ENCODE measurements at places on chromosomes 4 and X.

DNA sequence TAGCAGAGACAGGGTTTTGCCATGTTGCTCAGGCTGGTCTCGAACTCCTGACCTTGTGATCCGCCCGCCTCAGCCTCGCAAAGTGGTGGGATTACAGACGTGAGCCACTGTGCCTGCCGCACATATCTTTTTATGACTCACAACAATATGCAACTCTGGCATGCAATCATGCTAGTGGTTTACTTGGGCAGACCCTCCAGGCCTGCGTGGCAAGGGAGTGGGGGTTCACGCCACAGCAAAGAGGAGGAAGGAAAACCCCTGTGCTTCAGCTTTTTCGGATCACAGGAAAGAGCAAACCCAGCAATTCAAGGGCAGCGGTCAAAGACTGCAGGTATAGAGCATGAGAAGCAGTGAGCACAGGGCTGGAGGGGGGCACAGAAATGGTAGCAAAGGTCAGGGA lies 48.3 kb upstream of the CD99 start:
- DNase-seq: no peak

DNA sequence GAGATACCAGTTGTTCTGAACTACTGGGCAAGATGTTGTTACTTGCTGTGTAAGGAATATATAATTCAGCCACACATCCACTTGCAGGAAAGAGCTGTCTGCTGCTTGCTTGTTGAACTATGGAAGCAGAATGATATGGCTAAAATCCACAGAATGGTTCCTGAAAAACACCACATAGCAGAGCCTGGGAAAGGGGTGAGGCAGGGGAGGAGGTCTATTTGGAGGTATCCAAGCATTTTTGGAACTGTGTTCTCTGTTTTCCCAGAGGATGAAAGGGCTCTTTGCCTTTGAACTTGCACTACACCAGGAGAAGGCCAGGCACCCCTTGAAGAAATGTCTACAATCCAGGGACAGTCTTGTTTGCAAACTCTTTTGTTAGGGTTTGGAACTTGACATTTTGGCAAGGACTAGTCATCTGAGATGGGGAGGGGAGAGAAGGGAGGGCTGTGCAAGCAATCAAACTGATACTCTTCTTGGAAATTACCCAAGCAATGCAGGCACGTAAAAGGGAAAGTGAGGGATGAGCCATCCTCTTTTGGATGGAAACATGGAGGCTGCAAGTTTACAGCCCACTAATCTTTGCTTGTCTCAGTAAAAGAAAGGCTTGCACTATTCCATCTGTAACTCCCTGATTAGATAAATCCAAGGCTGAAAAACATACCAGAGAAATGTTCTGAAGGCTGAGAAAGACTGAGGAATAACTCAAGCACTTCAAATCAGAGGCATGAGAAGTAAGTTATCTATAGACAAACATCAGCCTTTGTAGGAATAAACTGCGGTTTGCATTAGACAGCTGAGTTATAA lies 141.0 kb downstream of the TSPAN5 start:
- no peak for DNase-seq

- no peak for DNase-seq
Observed at GRCh38 chr4:82780752-82781231, 17.8 kb downstream of the SCD5 start.

DNA sequence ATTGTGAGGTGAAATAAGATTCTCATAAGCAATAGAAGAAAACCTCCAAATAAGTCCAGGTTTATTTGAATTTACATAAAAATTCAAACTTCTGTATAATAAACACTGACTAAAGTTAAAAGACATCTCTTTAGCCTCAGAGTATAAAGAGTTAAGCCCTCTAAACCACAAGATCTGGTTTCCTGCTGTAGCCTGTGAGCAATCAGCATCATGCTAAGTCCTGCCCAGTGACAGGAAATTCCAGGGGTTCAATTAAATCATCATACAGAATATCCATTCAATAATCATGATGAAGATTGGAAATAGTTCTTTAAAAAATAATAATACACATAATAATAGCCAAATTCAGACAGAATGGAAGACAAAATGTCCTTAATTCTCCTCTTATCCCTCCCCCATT lies 139.2 kb upstream of the DGKK start:
- DNase-seq: no peak

- DNase-seq: no peak
Observed at GRCh38 chr4:169811476-169811875, 53.7 kb upstream of the HPF1 start.

DNA sequence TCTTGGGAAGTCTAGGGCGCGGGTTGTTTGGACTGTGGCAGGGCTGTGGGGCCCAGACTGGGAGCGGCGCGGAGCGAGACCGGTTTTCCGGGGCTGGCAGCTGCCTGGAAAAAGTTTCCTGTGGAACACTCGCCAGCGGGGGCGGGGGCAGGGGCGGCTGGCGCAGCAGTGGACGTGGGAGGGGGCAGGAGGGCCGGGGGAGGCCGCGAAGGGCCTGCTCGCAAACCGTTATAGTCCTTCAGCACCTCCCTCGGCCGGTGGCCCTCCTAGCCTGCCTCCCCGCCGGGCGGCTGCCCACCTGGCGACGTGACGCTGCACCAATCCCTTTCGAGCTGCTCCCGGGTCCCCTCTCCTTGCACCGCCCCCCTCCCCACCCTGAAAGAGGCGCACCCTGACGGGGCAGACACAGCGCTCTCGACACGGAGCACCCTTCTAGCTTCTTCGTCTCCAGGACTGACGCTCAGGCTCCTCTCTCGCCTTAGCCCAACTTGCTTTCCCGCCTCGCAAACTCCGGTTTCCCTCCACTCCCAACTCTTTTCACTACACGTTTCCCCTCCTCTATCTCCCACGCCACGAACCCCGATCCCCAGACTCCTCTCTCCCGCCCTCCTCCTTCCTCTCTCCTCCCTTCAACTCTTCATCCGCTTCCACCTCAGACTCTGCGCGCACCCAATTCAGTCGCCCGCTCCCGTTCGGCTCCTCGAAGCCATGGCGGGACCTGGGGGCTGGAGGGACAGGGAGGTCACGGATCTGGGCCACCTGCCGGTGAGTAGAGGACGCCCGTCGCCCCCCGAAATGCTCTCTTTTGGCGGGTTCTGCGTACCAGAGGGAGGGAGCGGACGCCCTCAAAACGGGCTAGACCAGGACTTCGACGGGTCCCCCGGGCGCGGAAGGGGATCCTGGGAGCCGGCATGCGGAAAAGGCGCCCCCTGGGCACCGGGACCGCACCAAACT lies at the start of gene NRK:
NRK (plus strand) TSS at position 402 of the 954 bp plus-strand sequence; CDS start at position 709, 307 bp downstream.
- DNase-seq: no peak

DNA sequence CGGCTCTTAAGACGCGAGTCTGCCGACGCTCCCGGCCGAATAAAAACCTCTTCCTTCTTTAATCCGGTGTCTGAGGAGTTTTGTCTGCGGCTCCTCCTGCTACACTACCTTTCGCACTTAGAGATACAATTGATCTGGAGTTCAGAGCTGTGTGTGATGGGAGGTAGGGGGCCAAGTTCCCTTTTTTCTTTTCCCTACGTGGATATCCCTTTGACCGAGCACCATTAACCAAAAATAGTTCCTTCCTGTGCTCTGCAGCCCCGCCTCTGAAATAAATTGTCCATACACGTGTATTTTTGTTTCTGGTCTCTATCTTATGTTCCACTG lies 555 bp upstream of the PGM2 start:
- DNase-seq: no peak

GRCh38 chrX:66150163-66150562 lies 13.9 kb upstream of the HEPH start:
- no peak for DNase-seq

- no peak for DNase-seq
Observed at GRCh38 chr4:176717237-176717636, 75.5 kb downstream of the VEGFC start.

GRCh38 chrX:37824491-37825214 lies 22.7 kb downstream of the DYNLT3 start:
- DNase-seq: no peak

GRCh38 chr4:110626532-110627153 lies 3.8 kb upstream of the PITX2 start:
- no peak for DNase-seq

GRCh38 chrX:8033175-8033574 lies 106.0 kb upstream of the PNPLA4 start:
- DNase-seq: no peak

DNA sequence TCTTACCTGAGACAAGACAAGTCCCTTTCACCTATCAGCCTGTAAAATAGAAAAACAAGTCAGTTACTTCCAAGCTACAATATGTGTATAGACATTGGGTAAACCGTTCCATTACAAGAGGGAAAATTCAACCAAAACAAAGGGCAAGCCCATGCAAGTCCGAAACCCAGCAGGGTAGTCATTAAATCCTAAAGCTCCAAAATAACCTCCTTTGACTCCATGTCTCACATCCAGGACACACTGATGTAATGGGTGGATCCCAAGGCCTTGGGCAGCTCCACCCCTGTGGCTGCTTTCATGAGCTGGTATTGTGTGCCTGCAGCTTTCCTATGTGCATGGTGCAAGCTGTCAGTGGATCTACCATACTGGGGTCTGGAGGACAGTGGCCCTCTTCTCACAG lies 14.7 kb upstream of the FAM47B start:
- DNase-seq: no peak

- no peak for DNase-seq
Observed at GRCh38 chr4:121375262-121375661, 5.6 kb downstream of the QRFPR start.

DNA sequence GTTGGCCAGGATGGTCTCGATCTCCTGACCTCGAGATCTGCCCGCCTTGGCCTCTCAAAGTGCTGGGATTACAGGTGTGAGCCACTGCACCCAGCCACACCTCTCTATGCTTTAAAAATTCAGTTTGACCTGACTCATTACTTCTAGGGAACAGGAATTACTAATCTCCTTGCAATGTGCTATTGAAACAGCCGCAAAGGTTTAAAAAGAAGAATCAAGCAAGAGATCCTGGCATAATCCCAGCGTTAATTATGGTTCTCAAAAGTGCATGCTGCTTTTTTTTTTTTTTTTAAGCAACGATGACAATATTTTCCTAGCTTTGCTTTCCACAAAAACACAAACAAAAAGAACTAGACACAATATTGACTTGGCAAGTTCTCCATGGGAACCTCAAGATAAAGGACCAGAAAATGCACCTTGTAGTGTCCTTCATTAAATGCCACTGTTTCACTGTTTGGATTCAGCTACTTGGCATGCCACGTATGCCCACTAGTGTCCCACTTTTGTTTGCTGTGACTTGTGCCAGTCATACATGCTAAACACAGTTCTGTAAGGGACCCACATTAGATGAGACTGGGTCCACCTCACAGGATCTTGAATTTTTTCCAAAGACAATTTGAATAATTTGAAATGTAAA lies 112.6 kb upstream of the PPARGC1A start:
- DNase-seq: no peak

GRCh38 chrX:10190367-10190766 lies 33.6 kb downstream of the CLCN4 start:
- DNase-seq: no peak

DNA sequence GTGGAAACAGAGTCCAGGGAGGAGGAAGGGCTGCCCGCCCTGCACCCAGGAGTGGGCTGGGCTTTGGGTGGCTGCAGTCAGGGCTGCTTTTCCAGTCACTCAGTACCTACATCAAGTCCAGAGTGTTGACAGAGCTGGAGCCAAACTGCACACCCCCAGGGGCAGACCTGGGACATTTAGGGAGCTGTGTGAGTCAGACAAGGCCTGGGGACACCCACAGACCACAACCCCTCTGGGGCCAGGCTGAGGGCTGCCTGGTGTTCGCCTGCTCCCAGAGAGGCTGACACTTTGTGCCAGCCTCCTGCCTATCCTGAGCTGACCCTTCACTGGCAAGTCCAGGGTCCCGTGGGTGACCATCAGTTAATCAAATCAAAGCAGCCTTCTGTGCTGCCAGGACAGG lies 240.0 kb downstream of the BCOR start:
- DNase-seq: no peak

DNA sequence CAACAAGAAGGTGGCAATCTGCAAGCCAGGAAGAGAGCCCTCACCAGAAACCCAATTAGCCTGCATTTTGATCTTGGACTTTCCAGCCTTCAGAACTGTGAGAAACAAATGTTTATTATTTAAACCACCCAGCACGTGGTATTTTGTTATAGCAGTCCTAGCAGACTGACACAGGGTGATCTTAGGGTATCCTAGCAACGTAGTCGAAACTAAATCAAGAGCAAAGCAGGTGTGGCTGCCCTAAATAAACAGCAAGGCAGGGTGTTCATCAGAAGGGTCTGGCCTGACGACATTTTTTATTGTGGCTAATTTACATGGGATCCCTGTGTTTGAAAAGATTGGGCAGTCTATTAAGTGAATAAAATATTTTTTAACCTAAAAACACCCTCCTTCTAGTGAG lies 198.8 kb downstream of the VEGFC start:
- no peak for DNase-seq

DNA sequence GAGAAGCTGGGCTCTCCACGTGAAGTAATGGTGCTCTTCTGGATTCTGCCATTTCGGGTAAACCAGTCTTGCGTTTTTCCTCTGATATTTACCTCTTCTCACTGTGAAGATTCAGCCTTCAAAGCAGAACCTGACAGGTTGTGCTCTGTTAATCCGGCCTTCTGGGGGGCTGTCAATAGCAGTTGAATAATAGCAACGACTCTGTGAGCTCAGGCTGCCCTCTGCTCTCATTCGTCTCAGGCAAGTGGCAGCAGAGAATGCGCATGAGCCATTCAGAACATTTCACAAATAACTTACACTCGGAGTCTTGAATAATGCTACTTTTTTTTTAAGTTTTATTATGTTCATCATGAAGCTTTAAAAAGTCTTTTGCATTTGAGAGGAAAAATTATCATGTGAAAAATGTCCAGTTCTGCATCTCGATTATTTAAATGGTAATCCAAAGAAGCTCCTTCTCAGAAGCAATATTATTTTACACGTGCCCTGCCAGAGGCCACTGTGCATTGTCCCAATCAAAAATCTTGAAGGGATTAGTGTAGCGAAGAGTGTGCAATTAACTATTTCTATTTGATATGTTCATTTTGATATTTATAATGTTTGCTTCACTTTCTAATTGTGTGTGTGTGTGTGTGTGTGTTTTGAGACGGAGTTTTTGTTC lies 354.2 kb upstream of the FAT1 start:
- no peak for DNase-seq

- no peak for DNase-seq
Observed at GRCh38 chr4:10607206-10607605, 77.4 kb downstream of the CLNK start.

- DNase-seq: no peak
Observed at GRCh38 chrX:15167826-15168225, 102.1 kb downstream of the ASB9 start.

- no peak for DNase-seq
Observed at GRCh38 chr4:70930530-70931256, 28.5 kb downstream of the MOB1B start.
